Erythroblast (primary cell): ENCODE measurements at places on chromosomes 3 and 15.

GRCh38 chr3:14539384-14539741 is 779 bp downstream of the GRIP2 start:
- no peak for DNase-seq

DNA sequence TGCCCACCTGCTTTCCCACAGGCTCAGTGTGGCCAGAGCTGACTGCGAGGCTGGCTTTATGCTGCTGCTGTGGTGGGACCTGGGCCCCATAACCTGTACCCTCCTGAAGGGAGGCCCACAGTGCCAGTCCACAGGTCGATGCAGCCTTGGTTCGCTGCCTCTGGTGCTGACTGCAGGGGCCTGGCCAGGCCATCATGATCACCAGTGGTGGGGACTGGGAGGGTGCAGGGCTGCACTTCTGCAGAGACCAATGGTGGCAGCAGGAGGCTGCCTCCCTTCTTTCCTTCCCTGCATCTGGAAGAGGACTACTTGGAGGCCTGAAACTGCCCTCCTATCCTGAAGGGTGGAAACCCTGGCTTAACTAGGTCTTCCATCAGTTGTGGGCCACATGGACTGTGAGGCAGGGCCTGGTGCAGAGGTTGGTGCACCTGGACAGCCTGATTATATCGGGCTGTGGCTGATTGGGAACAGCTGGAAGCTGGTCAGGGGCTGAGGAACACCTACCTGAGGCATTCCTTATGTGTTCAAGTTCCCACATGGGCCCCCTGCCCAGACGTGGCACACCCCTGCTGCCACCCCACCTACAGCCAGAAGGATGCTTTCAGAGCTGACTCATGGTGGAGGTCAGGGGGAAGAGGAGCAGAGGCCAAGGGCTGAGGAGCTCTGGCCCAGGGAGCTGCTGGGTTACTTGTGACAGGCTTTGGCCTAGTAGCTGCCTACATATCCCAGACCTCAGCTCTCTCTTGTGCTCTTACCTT is 29.8 kb downstream of the POMGNT2 start:
- no peak for DNase-seq

GRCh38 chr3:24344784-24345439 is 149.7 kb downstream of the THRB start:
- DNase-seq = no peak

- DNase-seq = no peak
Observed at GRCh38 chr3:45387636-45388348, 584 bp upstream of the LARS2 start.

DNA sequence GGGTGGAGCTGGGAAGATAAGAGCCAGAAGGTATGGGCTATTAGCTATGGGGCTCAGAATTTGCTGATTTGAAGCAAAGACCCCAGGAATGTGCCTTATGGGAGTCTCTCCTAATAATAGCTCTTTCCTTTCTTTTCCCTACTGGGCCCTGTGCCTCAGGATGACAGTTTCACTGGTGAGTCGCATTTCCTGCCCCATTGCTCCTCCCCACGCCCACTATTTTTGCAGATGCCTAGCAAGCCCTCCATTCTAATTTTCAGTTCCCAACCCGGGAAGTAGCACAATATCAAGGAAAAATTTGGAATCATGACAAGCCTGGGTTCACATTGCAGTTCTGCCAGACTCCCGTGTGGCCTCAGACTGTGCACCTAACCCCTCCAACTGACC is 583 bp downstream of the IL17RE start:
- no peak for DNase-seq

DNA sequence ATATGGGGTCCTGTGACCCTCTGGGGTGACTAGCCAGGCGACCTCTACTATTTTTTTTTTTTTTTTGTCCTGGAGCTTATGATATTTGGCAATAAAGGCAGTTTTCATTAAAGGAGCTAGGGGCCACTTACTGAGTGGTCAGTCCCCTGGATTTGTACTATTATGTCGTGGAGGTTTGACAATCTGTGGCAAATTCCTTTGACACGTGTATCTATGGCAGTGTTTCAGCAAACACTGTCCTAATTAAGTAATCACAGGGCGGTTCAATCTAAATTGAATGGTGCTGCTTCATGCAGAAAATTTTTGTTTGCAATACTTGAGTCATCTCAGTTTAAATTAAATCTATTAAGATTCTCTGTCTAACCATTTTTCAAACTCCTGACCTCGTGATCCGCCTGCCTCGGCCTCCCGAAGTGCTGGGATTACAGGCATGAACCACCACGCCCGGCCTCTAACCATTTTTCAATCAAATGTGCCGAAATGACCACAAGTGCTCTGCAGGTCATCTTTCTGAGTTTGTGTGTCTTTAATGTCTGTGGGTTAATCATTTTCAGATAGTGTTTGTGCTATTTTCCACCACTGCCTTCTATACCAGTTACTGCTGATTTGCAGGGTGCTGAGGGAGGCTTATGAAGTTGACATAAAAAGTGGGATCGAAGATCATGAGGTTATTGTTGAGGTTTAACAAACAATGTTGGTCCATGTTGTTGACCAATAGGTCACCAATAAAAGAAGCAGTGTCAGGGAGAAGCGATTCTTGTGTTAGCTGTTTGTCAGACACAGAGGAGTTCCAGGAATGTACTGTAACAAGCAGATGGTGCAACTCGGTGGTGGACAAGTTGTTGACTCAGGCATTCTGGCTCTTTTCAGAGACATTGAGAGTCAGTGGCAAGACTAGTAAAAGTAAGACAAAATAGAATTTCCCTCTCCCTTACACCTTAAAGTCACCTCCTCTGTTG is 18.6 kb upstream of the SLC2A2 start:
- DNase-seq = no peak

DNA sequence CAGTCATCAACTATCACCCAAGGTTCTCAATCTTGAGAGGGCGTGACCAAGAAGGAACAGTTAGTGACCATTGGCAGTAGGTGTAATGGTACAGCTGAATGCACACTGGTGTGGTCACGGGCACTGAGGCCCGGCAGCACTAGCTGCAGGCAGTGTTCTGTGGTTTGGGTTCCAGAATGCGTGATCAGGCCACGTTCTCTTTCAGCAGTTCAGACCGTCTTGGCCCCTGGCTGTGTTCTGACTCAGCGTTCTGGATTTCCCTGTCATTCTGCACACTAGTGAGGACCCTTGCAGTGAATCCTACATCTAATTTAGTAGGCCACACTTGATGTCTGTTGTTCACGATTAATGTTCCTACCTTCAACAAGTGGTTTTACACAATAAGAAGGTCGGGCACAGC is 220.5 kb upstream of the SLCO3A1 start:
- DNase-seq = no peak

- peak; percentile 33 for DNase-seq
Observed at GRCh38 chr3:100260081-100260684, 609 bp upstream of the TBC1D23 start.

- no peak for DNase-seq
Observed at GRCh38 chr3:107548601-107549000, 25.8 kb downstream of the BBX start.

- no peak for DNase-seq
Observed at GRCh38 chr3:63911509-63911872, 692 bp downstream of the SCAANT1 start.

DNA sequence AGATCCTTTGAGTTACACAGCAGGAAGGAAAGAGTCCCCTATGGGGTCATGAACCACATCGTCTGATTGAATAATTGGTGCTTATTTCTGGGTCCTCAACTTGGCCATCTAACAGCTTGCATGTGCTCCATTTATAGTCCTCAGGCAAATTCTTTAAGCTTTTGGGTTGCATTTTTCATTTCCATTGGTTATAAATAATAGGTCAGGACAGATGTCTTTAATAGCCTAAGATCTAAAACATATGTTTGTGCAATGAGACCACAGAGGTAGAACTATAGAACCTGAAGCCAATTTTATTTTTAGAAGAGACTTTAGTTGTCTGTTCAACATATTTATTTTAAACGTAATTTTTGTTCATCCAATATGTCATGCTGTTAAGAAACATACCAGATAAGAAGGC is 43.2 kb downstream of the CD200R1L start:
- DNase-seq = no peak

GRCh38 chr15:57555270-57555669 is 36.4 kb upstream of the MYZAP start:
- DNase-seq = no peak

DNA sequence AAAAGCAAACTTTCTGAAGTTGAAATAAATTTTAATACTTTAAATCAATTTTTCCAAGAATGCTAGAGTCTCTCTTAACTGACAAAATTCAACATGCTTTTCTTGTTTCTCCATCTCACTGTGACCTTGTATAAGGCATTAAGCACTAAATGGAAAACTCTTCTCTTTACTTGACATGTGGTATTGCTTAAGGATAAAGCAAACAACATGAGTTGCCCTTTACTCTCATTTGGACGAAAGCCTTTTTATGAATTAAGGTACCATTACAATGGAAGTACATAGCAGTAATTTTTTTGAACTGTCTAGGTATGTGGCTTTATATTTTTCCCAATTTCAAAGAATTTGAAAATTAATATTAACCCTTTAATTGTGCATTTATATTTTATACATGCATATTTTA is 1.4 kb downstream of the STRIT1 start:
- DNase-seq = no peak

GRCh38 chr15:71359246-71359645 is 244.0 kb downstream of the THSD4 start:
- DNase-seq = no peak

DNA sequence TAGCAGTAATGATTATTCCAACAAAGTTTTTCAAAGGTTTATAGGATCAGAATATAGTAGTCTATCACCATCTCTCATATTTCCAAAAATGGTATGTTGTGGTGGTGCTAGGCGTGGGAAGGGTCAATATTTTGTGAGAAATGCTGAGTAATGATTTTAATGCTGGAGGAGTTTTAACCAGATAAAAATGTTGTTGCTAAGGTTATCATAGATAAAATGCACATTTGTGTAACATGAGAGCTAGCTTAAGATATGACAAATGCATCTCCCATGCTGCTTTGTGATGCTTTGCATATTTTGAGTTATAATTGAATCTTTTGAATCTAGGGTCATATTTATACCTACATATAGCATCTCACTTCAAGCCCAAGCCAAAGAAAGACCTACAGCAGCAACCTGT is 103.9 kb upstream of the ROBO1 start:
- no peak for DNase-seq

GRCh38 chr15:70535071-70535954 is 228.0 kb downstream of the UACA start:
- no peak for DNase-seq

DNA sequence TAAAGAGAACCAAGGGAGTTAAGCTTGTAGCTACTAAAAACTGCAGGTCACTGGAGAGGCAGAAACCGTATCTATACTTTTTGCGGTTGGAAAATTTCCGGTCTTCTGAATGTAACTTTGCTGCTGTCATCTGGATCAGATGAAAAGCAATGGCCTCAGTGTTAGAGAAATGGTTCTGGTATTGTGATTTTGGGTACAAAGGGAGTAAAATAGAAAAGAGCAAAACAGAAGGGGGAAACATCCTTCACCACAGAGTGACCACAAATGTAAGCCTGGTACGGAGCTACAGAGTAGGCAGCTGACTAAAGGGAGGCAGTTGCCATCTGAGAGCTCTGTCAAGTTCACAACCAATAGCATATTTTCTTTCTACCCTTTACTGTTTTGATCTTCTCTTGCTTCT is 5.6 kb downstream of the CD96 start:
- no peak for DNase-seq

DNA sequence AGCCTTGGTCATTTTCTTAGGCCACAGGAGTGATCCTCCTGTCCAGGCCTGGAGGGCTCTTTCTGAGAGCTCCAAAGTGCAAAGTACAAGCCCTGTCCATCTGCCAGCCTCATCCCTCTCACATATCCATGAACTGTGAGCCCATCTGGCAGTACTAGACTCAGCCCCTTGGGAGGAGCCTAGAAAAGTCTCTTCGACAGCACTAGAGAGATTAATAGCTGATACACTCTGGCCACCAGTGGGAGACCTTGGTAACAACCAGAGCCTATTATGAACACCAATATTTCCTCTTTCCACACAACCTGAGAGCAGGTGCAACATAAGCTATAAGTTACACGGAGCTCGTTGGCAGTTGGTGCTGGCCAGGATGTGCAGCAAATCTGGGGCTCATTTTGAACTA is 59.5 kb upstream of the DCLK3 start:
- DNase-seq = no peak

- no peak for DNase-seq
Observed at GRCh38 chr3:120424506-120424905, 26.3 kb downstream of the FSTL1 start.

- DNase-seq = no peak
Observed at GRCh38 chr15:43433165-43433564, 59.8 kb downstream of the TP53BP1 start.

DNA sequence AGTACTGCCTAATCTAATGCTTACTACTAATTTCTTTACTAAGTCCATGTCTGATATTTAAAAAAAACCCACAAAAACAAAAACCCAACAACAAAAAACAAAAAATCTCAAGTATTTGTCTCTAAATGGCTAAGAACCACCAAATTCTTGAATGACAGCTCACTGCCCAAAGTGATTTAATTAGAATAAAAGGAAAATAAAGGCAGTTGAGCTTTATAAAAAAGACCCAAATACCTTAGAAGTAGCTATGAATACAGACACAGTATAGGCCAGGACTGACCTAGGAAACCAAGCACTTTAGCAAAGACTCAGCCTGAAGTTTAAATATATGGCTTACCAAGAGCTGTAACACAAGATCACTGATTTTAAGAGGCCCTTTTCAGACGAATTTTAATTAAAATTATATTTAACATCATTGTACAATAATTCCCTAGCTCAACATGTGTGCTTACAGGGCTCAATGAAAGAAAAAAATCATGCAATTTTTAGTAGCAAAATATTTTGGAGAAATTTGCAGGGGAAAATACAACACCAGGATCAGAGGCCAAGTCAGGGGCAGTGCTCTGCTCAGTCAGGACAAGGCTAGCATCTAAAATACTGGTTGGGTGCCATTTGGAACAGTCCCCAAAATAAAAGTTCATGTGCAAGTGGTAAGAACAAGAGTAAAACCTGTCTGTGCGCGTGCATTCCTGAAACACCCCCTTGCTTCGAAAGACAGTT is 24.8 kb downstream of the UQCC5 start:
- DNase-seq = no peak

GRCh38 chr3:15964605-15965442 is 167.0 kb upstream of the ANKRD28 start:
- DNase-seq = no peak

GRCh38 chr3:184320104-184320445 is 5.7 kb downstream of the EIF4G1 start:
- DNase-seq = peak; percentile 95

- no peak for DNase-seq
Observed at GRCh38 chr15:45414215-45414885, 36.0 kb upstream of the GATM start.

DNA sequence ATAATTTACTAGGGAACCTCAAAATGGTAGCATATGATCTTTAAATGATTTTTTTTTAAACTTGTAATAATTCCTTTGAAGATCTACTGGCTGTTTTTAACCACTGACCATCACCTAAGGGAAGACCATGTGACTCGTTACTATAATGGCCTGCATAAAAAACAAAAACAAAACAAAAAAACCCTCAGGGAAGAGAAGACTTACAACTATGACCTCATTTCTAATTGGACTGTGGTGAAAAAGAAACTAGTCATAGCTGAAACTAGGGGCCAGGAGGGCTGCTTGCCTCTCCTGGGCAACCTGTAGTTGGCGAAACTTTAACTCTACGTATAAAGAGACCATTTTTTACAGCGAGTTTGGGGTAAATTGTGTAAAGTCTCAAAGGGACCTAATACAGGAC is 23.0 kb downstream of the PAQR9 start:
- no peak for DNase-seq

- DNase-seq = no peak
Observed at GRCh38 chr3:131840156-131840797, 194.5 kb downstream of the CPNE4 start.
